ENCODE measurements at places on chromosomes 6 and 20.

- DNase-seq = peak; percentile 10
These were observed 7.9 kb upstream of the SLC22A16 start for GRCh38 chr6:110484321-110484720.

DNA sequence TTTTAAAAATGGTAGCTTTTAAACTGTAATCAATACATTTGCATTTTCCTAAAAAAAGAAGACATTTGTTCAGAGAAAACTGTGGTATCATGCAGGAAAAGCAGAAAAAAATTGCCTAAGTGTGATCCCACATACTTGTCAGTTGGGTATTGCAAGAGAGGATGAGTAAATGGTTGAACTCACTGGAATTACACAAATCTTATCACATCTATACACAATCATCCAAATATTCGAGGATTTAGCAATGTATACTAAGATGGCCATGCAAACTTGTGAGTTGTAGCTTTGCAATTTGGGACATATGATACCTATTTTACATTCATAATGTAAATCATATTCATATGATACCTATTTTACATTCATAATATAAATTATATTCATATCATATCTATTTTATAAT lies 58.2 kb upstream of the GJE1 start:
- no peak for DNase-seq

- peak; percentile 83 for DNase-seq
These were observed at the start of gene BICRAL for GRCh38 chr6:42781796-42782688. BICRAL (plus strand) TSS chr6:42782052; CDS start chr6:42822023, 39,971 bp downstream.

DNA sequence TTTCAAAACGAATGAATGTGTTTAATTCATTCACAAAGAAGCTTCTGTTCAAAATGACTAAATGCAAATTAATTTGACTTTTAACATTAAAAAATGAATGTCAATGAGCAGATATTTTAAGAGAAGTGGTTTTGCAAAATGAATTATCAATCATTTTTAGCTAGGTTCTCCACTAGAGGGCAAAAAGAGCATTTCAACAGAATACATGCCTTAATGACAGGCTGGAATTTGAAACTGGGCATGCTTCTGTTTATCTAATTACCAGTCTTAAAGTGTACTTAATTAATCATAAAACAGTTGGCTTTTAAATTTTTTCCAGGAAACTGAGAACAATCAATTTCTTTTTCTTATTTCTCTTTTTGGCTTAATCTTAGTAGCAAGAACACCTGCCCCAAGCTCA lies 63.8 kb upstream of the TINAG start:
- peak; percentile 3 for DNase-seq

DNA sequence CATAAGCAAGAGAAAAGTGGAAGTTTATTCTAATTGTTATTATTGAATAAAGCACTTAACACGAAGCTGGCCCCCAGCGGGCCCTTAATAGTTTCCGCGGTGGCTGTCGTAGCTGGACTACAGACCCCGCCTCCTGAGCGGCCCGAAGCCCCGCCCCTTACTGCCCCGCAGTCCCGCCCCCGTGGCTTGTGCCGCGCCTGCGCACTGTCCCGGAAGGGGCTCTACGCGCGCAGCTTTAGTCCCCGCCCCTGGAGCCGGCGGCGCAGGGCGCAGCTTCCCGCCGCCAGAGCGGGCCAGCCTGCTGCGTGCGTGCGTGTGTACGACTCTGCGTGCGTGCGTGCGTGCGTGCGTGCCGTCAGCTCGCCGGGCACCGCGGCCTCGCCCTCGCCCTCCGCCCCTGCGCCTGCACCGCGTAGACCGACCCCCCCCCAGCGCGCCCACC lies at the start of gene VAPB:
TSS of gene VAPB (plus strand) at position 348 of the 442 bp plus-strand sequence. CDS start 231 bp downstream, outside the sequence.
- peak; percentile 86 for DNase-seq

- DNase-seq = no peak
These were observed 20.0 kb upstream of the LIN28B start for GRCh38 chr6:104936766-104937535.
